Inflammatory macrophage treated with lipopolysaccharide for 1 hour (primary cell): ENCODE measurements at places on chromosomes 7 and 10.

- DNase-seq, result peak; percentile 49
Measured at GRCh38 chr7:16071246-16071857, 350.0 kb downstream of the CRPPA start.

GRCh38 chr10:118732245-118733165, 22.3 kb downstream of the CACUL1 start:
- DNase-seq, result peak; percentile 33

GRCh38 chr10:112185959-112186358, 2.4 kb upstream of the GPAM start:
- DNase-seq, result no peak

DNA sequence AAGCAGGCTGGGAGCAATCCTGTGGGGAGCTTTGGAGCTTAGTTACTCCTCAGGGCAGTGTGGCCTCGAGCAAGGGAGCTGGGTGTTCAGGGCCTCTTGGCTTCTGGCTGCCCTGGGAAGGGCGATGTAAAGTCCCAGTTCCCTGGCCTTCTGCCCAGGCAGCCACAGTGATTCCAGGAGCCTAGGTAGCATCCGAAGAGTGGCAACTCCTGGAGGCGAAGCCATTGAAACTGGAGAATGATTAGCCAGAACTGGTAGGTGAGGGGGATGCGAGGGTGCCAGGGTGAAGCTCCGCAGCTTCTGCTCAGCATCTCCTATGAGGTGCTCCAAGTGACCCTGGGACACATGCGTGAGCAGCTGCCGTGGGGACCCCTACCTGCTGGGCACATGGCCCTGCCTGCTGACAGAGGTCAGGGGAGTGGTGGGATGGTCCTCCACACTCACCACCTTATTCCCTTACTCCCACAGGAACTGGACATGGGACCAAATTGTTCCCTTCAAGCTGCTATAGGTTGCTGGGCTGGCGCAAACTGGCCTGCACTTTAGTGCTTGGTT, 7.8 kb upstream of the GDF2 start:
- no peak for DNase-seq

DNA sequence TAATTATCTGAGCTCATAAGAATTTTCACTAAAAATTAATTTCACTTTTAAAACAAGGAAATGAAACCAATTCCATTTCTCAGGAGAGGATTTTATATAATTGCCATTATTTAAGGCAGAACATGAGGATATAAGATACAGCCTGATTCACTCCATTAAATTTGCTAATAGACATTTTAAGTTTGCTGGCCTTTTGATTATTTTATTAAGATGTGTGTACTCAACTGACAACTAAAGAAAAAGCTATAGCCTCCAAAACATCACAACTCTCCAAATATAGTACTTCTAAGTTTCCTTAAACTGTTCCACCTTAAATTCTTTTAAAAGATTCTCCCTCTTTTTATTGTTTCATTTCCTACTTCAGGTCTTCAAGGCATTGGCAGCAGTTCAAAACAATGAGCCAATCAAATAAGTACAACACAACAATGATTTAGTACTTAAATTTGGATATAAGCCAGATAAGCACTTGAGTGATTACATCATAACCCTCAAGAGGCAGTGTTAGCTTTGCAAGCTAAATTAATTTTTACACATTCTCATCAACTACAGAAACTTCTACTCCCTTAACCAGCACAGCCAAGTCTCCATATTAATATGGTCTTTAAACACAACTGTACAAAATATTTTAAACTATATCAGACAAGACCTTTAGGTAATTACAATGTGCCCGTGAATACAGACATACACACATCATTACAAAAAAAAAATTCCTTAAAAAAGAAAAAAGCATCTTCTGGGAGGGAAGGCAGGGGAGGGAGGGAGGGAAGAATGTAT, 121.8 kb downstream of the KMT2C start:
- DNase-seq, result peak; percentile 70

GRCh38 chr10:12825260-12825849, 176.2 kb downstream of the CCDC3 start:
- DNase-seq, result no peak

DNA sequence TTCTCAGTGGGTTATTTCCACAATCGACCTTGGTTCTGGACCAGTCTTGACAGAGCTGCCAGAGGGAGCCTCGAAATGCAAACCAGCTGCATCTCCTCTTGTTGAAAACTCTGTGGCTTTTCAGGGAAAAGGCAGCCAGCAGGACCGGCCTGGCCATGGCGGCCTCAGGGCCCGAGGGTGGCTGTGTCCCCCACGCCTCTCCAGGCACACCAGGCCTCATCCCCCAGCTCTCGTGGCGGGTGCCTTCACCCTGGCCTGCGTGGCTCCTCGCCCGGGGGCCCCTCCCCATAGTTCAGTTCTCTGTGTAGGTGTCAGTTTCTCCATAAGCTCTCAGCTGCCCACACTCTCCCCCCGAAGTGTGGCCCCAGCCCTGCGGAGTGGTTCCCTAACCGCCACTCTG, 63.5 kb downstream of the MGMT start:
- no peak for DNase-seq

GRCh38 chr10:102675666-102676533, 31.6 kb downstream of the TRIM8 start:
- DNase-seq, result peak; percentile 75

- DNase-seq, result no peak
Measured at GRCh38 chr10:71999360-72000072, 35.3 kb downstream of the CHST3 start.

- no peak for DNase-seq
Measured at GRCh38 chr7:47337531-47337930, 244.4 kb downstream of the TNS3 start.

DNA sequence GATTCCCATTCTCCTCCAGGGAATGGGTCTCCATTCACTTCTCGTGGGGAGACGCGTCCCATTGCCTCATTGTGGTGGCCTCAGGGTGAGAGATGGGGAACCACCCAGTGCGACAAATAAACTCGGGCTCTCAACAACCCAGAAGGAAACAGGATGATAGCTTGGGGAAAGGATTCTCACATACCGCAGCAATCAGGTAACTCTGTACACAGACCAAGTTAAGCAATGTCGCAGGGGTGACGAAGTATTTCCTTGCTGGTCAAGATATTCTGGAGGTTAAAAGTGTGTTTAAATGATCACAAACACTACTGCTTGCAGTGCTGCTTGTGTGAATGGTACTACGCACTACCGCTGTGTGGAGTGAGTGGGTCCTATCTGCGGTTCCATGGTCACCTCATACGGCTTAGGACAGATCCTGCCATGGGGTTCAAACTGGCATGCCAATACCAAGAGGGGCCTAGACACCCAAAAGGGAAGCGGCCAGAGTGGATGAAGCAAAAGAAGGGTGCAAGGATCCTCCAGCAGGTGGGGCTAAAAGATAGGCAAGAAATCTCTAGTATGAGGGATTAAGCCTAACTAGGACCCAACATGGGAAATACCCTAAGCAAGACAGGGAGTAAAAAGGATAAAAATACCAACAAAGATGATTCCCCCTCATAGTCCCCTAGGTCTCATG, 143.8 kb upstream of the TMEM106B start:
- DNase-seq, result peak; percentile 67

DNA sequence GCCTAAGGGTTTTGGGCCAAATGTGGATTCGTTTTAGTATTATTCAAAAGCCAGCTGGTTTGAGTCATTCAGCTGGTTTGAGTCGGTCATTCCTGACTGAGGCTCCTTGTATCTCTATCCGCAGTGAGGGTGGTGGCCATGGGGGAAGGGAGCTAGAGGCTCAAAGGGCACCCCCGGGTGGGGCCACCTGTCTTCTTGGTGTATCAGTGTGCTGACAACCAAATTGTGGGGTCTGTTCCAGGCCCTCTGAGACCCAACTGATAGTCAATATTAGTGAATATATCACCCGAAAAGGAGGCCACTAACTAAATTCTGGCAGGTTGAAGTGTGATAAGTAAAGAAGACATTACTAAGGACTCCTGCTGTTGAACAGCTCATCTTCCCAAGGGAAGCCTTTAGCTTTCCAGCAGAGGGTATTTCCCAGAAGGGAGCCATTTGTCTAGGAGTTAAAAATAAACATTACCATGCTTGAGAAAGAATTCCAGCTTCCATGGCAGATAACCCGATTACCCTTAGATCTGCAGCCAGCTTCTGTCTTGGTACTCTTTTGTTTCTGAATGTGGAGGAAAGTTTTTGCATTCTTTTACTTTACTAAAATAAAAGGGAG, 29.9 kb upstream of the DDX50 start:
- DNase-seq, result no peak

DNA sequence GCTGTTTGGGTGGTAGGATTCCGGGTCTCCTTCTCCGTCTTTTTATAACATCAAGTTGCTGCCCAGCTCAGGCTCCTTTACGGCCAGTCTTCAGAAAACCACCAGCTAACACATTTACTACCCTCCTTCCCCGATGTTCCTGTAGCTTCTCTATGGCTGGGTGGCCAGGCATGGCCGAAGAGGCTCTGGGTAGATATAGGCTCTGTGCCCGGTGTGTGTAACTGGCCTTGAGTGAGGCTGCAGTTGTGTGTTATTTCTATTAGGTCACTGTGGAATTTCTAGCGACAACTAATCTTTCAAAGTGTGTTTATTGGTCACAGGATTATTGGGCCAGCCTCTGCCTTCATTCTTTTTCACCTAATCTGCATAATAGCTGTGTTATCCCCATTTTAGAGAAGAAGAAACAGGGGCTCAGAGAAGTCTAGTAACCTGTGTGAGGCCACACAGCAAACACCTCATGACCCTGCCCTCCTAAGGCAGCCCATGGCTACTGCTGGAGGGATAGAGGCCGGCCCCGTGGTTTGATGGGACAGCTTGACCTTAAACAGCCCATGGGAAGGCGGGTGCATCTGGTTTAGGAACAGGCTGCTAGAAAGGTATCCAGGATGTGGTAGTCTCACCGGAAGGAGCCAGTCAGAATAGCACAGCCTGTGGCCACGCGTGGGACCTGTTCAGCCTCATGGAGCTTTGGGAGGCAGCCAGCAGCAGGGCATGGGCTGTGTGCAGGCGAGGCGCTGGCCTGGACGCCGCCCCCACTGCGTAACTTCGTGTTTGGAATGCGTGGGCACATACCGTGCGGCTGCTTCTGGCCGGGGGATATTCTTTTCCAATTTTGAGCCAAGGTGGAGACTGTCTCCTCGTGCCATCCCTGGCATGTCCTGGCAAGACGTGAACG, 29.7 kb downstream of the HTRA1 start:
- no peak for DNase-seq

DNA sequence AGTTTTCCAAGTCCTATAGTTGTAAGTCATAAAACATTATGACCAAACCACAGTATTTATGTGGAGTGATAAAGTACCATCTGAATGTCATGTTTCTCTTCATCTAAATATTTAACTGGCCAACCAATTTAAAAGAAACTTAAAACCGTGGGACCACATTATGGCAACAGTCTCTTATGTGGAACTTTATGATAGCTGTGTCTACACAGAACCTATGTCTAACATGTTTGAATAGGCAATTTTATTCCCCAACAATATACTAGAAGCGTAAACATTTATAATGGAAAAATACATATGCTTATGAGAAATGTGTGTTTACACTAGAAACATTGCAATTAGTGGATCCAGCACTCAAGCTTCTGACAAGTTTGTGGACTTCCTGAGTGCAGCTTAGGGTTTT, 680.7 kb downstream of the REEP3 start:
- DNase-seq, result no peak

- no peak for DNase-seq
Measured at GRCh38 chr10:76082232-76082631, 650.8 kb downstream of the LRMDA start.

GRCh38 chr10:119502618-119503155, 39.8 kb downstream of the RGS10 start:
- no peak for DNase-seq

DNA sequence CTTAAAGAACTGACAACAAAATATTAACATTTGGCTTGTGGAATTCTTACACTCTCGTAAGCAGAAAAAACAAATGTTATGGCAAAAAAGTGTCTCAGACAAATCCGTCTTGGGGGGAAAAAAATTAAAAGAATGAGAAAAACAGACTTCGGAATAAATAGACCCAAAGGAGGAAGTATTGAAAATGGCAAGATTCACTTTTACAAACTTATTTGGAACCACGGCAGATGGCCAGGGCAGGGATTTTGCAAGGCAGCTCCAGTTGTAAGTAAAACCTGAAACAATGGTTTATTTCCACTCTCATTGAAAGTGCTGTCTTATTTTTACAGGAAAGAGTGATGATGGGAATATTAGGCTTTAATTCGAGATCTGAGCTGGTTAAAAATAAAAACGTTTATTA, 1.5 kb upstream of the ZNF438 start:
- DNase-seq, result no peak

DNA sequence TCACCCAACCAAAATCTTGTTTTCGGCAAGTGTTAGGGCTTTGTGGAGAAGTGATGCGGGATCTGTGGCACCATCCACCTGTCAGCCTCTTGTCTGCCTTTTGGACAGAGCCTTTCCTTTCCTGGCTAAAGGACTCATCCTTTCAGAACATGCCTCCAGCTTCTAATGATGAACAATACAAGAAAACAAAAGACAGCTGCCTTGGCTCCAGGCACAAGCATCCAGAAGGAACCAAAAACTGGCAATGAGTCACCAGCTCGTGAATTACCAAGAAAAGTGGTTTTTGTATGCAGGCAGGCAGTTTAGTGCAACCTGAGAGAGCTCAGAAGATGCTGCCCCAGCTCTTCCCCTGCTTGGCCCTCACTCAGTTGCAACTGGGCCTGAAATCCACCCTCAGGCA, 84.6 kb upstream of the NAMPT start:
- DNase-seq, result no peak

- peak; percentile 12 for DNase-seq
Measured at GRCh38 chr10:116765648-116766081, 23.3 kb upstream of the HSPA12A start.
